Stimulated activated CD8-positive, alpha-beta memory T cell treated with anti-CD3 and anti-CD28 coated beads, Interleukin-7, amount 100 ng/mL, for 24 hours (primary cell): ENCODE measurements at places on chromosomes 4 and X.

- no peak for DNase-seq
These were observed 652.9 kb downstream of the ADGRL3 start for GRCh38 chr4:61853041-61853440.

DNA sequence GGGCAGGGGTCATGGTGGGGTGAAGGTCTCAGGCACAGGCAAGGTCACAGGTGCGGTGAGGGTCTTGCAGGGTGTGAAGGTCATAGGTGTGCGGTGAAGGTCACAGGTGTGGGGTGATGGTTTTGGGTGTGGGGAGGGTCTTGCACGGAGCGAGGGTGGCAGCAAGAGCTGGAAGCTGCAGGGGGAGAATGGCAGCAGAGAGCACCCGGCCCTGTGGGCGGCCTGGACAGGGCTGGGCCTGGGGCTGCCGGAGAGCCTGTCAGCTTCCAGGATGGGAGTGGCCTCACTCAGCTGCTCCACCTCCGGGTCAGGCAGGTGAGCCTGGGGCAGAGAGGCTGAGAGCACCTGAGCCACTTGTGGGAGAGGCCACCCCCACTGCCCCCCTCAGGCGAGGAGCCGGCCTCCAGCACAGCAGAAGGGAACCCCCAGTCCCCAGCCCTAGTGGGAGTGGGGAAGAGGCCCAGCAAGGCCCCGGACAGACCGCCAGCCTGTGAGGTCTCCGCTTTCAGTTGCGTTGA, 1.5 kb downstream of the MSANTD1 start:
- no peak for DNase-seq

DNA sequence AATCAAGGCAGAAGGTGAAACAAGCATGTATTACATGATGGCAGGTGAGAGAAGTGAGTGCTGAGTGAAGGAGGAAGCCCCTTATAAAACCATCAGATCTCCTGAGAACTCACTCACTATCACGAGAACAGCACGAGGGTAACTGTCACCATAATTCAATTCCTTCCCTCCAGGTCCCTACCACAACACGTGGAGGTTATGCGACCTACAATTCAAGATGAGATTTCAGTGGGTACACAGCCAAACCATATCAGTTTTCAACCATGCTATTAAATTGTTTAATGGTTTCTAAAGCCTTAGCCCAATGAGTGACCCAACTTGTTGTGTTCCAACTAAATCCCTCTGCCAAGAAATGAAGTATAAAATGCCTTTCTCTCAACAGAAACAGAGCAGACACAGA, 519.8 kb downstream of the GBA3 start:
- DNase-seq: no peak

DNA sequence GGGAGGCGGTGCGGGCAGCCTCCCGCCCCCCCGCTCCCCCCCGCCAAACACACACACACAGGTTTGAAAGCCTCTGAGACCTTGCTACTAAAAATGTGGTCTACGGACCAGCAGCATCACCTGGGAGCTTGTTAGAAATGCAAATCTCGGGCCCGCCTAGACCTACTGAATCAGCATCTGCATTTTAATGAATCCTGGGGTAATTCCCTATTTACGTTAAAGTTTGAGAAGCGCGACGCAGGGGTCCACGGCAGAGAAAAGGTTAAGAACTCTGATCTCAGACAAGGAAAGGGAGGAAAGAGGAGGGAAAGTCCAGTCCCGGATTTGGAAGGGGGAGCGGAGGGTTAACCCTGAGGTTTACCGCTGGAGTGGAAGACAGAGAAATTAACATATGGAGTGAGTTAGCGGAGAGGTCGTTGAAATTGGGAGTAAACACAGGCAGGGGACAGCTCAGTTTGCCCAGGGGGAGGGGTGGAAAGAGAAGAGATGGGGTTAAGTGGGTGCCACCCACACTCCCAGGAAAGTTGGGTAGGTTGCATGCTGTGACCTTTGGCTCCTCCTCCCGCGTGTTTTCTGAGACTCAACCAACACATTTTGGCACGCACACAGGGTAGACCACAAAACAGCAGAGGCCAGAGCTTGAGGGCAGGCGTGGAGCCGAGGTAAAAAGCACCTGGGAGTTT, 483.6 kb downstream of the BCOR start:
- DNase-seq: peak; percentile 9

DNA sequence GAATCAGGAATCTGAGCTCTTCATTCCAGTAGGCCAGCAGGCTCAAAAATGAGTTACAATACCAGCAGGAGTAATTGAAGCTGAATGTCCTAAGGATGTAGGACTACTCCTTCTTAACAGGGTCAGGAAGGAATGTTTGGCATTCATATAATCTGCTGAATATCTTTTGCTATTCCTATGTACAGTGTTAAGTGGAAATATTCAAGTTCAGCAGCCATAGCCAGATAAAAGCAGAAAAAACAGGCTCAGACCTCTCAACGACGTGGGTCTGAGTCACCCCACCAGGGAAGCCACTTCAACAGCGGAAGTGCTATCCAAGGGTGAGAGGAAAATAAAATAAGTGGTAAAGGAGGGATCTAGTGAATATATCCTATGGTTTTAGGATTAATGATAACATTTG, 577.0 kb downstream of the SPOCK3 start:
- no peak for DNase-seq

- no peak for DNase-seq
These were observed 220.9 kb downstream of the SLC7A11 start for GRCh38 chr4:138021139-138021830.

- no peak for DNase-seq
These were observed 21.3 kb upstream of the CLCN5 start for GRCh38 chrX:49901048-49901447.

DNA sequence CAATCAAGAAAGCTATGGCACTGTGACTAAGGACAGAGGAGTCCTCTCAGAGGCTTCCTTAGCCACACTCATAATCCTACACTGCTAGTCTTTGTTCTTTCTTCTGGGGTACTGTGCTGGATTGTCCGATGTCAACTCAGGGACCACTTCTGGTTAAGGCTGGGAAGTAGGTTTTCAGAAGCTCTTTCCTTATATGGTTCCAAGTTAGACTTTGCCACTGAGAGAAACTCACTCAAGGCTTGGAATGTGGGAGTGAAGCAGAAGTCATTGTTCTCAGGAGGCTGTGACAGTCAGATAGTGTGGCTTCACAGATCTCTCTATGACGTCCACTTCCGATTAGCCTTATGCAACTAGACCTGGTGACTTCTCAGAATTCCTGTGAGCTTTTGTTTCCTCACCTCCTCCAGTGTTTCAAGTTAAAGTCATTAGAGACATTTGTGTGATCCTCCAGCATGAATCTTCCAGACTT, 317.3 kb upstream of the F9 start:
- no peak for DNase-seq

GRCh38 chrX:9273744-9274143, 191.1 kb upstream of the TBL1X start:
- DNase-seq: no peak

GRCh38 chr4:185654965-185655554, 119.8 kb upstream of the PDLIM3 start:
- DNase-seq: no peak

DNA sequence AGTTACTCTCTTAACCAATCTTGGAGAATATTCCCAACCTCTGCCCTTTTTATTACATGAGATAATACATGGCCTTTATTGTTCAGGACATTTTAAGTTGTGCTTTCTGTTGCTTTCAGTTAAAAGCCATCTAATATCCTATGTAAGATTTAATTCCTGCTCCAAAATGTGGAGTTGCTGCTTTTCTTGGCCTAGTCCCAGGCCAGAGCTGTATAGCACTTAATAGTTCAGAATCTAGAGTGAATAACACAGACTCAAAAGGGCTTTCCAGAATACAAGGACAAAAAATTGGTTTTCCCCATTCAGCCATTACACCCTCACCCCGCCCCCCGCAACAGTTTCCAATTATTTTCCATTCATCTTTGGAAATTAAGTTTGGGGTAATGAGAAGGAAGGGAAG, 144.3 kb upstream of the SMAD1 start:
- no peak for DNase-seq

DNA sequence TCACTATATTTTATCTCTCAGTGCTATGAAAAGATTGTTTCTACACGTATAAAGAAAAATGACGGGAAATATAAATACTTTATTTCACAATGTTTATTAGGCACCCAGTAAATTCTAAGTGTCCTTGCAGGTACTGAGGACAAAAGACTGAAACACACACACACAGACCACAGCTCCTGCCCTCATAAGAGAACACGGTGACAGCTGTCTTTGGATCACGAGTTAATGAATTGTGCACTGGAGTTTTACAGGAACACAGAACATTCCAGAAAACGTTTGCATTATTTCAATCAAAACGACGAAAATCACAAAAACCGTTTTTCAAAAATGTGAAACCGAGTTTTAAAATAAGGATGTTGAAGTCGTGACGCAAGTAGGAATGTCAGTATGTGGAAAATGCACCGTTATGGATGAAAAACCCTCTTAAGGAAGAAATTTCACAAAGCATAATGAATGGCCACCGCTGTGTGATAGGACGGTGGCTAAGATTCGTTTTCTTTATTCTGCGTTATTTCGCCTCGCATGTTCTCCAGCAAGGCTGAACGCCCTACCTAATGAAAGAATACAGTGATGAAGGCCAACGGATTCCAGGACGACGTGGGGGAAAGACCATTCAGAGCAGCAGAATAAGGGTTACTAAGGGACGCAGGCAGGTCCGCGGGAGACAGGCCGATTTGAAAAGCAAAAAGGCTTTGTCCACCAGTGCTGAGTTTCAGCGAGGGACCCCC, 24.2 kb downstream of the FAM156A start:
- DNase-seq: no peak

GRCh38 chrX:2697306-2697705, 6.2 kb downstream of the CD99 start:
- no peak for DNase-seq

GRCh38 chrX:24333371-24333770, 19.5 kb upstream of the SUPT20HL2 start:
- DNase-seq: no peak

DNA sequence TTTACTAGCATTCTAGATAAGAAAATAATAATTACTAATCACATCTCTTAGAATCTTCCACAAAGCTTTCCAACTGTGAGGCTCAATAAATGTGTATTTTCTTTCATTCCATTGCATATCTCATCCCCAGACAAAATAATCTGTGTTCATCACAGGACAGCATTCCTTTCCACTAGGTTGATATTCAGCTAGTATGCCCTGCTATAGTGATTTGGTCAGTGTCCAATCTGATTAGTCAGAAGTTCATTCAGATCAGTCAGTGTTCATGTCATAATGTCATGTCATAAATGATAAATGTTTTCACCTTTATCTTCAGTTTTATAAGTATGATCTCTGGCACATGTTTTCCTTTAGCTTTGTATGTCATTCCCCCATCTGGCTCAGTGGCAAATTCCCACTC, 611.4 kb downstream of the KCTD8 start:
- DNase-seq: no peak

- DNase-seq: no peak
These were observed 43.4 kb upstream of the KLF3 start for GRCh38 chr4:38620527-38621027.
